Activated naive CD8-positive, alpha-beta T cell treated with anti-CD3 and anti-CD28 coated beads, Interleukin-2, amount 50 U/mL, for 16 hours (primary cell): ENCODE measurements at places on chromosomes 5 and 9.

- DNase-seq, result no peak
These were observed 741.3 kb downstream of the TLE1 start for GRCh38 chr9:80948066-80948465.

DNA sequence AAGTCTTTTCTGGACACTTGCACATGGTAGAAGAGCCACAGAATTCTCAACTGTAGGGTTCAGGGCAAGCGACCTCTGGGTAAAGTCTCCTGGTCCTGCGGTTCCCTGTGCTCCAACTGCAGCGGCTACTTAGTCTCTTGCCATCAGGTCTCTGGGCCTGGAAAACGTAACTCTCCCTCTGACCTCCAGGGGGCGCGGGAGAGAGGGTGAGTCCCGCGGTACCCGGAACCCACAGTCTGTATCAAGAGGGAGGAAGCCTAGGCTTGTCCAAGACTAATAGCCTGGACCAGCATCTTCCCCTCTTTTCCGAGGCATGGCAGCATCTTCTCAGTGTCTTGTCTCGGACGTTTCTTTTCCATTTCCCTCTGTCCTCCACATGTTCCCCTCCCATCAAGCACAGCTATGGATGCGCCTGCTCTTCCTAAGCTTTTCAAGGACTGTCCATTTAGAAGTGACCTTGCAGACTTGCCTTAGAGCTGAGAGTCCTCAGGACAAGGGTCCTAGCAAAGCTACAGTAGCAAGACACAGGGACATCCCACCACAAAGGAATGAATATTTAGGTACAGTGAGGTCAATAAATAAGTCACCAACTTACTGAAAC, 59.3 kb downstream of the FSTL4 start:
- DNase-seq, result peak; percentile 21

DNA sequence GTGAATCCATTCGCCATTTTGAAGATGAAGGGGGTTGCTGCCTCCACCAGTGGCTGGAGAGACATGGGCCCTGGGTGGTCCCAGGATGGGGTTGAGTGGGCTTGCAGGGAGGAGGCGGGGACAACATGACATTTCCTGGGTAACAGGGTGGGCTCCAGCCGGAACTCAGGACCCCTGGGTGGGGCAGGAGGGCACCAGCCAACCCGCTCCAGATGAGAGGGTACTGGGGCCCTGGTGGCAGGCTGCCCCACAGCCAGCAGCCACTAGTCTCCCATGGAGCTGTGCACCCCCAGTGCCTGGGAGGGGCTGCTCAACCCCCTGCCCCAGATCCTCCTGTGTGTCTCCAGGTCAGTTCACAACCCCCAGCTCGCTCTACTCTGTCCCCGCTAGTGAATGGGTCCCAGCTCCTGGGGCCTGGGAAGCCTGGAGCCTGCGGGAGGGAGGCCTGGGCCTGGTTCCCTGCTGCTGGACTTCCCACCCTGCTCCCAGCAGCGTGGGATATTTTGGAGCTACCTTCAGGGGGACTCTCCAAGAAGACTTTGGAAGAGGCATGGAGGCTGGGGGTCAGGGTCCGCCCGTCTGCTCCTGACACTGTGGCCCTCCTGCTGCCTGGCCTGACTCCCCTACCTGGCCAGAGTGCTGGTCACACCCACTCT, 55.9 kb downstream of the AHRR start:
- no peak for DNase-seq

GRCh38 chr9:91711755-91712601, 238.1 kb downstream of the ROR2 start:
- peak; percentile 33 for DNase-seq

DNA sequence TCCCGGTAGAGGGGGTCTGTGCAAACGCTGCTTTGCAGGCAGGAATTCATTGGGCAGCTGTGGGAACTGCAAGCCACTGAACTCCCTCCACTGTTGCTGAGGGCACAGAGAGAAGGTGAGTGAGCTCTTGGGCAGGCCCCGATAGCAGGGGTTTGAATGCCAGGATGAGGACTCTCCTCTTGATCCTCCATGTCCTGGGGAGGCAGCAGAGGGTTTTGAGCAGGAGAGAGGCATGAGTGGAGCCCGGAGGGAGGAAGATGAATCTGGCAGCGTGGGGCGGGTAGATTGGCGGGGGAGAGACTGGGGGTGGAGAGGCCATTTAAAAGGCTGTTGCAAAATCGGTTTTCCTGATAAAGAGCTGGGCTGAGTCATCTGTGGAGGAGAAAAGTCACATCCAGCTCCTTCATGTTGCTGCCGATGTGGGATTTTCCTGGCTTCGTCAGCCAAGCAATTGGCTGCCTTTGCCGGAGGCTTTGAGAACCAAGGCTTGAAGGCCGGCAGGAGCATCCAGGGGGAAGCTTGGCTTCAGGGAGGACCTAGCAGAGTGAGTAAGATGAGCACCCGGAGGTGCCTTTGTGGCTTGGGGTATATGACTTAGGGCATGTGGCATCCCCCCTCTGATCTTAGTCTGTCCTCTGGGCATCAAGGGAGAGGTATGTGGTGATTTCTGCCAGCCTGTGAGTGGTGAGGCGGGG, at the start of gene SYNPO:
TSS of gene SYNPO (plus strand) at position 350 of the 695 bp plus-strand sequence. CDS start 7,616 bp downstream, outside the sequence.
- DNase-seq, result no peak

- DNase-seq, result no peak
These were observed 27.0 kb downstream of the SPINK5 start for GRCh38 chr5:148090773-148091250.
